ENCODE measurements at places on chromosomes 4 and X.

DNA sequence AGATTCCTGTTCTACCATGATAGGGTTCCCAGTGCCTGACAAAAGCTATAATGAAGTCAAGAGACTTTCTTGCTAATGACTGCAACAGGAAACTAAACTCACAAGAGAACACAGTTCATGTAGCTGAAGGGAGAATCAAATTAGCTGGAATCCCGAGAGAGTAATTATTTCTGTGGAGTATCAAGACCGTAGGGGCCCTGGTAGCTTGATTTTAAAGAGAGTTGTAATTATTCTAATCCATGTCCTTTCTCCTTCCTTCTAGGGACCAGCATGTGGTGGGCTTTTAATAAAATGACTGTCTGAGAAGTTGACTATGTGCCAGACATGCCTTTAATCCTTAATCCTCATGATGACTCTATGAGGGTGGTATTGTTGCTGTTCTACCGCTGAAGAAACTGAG is 1.7 kb upstream of the TRPC5OS start:
- DNase-seq, result no peak

DNA sequence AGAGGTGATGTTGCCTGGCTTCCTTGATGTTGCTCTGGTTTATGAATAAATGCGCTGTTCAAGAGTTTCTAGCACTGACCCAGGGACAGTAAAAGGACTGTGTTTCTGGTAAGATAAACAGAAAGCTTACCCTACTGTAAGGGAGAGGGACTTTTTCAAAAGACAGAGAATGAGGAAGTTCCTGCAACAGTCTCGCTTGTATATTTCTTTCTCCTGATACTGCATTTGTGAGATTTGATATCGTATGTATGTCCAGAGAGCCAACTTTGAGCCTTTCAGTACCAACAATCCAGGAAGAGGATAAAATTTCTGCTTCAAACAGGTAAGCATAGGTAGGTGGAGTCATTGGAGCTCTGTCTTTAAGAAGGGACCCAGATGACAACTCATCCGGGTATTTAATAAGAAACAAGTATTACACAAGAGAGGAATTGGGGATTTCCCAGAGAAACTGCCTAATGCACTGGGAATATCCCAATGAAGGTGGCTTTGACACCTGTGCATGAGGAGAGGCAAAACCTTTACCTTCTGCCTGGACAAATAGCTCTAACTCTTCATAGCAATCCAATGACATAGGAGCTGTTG is 773 bp downstream of the DAPP1 start:
- no peak for DNase-seq

GRCh38 chr4:24632011-24632410 is 47.7 kb upstream of the DHX15 start:
- DNase-seq, result no peak

- DNase-seq, result no peak
Measured at GRCh38 chr4:77960367-77960766, 96.8 kb upstream of the FRAS1 start.

GRCh38 chr4:158462611-158463010 is 59.1 kb upstream of the RXFP1 start:
- DNase-seq, result no peak

GRCh38 chrX:132848296-132848970 is 110.0 kb downstream of the HS6ST2 start:
- DNase-seq, result no peak

DNA sequence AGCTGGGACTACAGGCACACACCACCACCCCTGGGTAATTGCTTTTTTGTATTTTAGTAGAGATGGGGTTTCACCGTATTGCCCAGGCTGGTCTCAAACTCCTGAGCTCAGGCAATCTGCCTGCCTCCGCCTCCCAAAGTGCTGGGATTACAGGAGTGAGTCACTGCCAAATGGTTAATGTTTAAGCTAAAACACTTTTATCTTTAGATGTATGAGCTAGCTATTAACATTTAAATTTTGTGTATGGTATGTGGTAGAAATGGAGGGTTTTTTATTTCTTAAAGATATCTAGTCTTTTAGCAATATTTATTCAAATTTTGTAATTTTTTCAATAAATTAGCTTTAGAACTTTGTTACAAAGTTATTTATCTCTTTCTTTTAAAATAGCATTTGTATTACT is 1659.8 kb upstream of the ADGRL3 start:
- no peak for DNase-seq

DNA sequence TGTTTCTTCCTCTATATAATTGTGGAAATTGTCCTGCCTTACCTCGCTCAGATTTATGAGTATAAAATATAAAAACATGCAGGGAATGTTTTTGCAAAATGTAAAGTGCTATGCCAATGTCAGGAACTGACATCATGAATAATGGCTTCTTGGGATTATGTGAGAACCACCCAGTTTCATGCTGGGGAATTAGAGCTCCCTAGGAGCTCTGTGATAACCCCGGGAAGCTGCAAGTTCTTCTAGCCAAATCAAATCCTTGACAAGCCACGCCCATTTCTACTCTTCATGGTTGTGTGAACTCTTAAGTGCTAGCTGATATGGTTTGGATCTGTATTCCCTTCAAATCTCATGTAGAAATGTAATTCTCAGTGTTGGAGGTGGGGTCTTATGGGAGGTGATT is 85.9 kb upstream of the PAK3 start:
- no peak for DNase-seq

- DNase-seq, result no peak
Measured at GRCh38 chr4:3355266-3355748, 62.5 kb downstream of the RGS12 start.

DNA sequence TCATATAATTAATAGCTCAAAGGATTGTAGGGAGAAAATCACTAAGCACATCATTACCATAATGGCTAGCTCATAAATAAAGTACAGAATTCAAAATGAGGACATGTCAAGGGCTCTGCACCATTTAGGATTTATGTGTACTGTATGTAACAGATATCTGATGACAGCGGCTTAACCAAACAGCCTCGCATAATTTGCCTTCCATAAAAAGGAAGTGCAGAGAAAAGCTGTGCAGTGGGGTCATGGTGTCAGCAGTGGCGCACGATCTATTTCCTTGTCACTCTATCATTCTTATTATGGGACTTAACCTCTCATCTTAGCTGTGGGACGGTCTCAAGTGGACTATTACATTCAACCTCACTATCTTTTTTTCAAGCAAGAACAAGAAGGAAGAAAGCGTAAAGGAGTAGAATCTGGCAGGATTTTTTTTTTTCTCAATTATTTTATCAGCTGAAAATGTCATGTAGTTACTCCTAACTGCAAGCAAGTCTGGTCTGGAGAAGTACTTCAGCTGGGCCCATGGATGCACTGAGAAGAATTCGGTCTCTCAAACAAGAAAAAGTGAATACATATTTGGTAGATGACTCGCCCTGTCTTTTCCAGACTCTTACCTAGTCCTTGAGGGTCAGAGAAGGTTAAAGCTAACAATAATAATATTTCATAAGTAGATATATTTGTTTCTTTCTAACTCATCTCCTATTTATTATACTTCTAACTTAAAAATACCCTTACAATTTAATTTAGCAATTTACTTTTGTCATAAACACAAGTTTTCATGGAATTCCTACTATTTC is 94.6 kb downstream of the COX18 start:
- no peak for DNase-seq

- DNase-seq, result no peak
Measured at GRCh38 chrX:148947399-148947975, 447.1 kb downstream of the AFF2 start.

GRCh38 chrX:6002056-6002455 is 226.6 kb downstream of the NLGN4X start:
- DNase-seq, result no peak

- DNase-seq, result no peak
Measured at GRCh38 chr4:37653601-37654000, 32.6 kb downstream of the RELL1 start.

DNA sequence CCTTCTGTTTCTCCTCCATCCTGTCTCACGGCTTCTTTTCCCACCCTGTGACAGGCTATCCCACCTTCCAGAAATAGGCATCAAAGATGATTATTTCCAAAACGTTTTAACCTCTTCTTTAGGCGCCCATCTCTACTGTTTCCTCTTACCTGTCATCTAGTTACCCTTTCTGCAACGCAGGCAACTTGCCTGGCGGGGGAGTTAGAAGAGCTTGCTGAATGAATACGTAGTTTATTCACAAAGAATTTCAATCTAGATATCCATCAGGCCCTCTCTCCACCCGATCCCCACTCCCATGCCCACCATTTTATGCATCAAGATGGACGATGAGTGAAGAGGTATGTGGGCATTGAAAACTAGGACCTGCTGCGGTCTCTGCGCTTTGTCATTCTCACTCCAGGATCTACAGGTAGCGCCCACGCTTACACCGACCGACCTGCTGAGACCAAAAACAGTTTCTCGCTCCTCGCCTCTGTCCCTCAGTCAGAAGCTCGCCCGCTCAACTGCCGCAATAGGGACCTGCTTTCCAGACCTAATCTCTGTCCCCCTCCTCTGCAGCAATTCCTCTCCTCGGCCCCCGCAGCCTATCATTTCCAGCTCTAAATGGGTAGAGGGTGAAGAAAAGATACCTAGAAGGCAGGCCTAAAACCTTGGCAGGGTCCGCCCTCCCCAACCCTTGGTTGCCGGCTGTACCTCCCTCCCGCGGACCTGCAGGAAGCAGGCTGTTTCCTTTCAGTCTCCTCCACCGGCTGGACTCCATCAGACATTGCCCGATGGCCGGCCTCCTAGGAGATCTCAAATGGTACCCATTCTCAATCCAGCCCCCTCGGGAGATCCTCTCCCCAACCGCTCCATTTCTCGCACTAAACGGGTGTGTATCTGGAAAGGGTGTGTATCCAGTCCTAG is 624 bp downstream of the BEX5 start:
- DNase-seq, result no peak

DNA sequence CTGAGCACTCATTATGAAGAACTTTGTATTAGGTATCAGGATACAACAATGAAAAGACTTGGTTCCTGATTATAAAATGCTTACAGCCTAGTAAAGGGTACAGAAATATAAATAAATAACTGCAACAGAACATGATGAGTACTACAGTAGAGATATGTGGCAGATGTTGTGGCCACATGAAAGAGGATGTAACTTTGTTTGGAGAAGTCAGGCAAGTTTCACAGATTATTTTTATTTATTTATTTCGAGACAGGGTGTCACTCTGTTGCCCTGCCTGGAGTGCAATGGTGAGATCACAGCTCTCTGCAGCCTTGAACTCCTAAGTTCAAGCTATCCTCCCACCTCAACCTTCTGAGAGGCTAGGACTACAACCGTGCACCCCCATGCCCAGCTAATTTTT is 15.8 kb upstream of the UBE2K start:
- DNase-seq, result no peak
